ENCODE measurements at places on chromosomes 5 and 9.
A peak's percentile ranks its signal among the peaks of the same experiment; 100 is the strongest.

DNA sequence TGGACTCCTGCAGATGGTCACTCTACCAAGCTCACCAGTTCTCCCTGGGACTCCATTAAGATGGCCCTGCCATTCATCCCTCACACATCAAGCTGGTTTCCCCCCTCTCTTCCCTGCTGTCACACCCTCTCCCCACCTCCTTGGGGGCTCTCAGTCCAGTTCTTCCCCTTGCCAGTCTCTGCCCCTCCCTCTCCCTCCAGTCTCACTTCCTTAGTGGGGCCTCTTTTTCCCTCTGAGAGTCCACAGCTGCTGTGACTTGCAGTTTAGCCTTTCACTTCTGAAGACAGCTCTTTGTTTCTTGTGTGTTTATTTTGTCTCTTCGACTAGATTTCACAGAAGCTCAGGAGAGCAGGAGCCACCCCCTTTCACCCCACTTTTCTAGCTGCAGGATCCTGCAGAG, 10.5 kb downstream of the DOCK2 start:
- DNase-seq: peak; percentile 85

GRCh38 chr9:16075696-16076095, 522.9 kb downstream of the CCDC171 start:
- DNase-seq: no peak

DNA sequence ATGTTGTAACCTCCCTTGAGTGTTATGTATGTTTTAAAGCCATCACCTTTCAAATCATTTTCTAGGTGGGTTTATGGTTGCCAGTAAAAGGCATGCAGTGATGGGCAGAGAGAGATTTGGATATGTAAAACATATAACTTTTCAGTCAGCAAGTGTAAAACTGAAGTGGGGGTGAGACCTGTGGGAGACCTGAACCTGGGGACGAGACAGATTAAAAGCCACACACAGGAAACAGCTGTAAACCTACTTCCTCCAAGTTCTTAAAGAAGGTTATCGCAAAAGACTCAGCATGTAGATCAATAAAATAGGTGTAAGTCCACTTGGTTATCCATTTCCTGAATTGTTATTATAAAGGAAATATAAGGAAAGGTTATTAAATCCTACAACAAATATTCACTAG, 76.6 kb downstream of the YIPF5 start:
- DNase-seq: no peak

DNA sequence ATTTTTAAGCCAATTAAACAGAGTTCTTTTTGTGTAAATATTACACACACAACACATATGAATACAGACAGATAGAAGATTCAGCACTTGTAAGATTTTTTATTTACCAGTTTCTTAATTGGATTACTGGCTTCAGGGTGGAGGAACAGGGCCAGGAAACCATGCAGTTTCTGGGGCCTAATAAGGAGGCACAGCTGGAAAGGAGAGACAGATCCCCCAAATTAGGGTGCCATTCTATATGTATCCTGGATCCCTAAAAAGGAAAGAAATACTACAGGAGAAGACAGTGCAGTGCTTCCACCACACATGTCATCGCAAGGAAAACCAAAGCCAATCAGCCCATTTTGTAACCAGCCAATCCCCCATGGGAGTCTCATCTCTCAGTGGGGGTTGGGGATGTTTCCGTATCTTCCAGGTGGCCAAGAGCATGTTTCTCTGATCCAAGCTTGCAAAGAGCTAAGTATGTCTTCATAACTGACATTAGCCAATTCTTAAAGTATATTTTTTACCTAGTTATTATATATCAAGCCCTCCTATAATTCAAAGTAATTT, 15.8 kb upstream of the ABO start:
- no peak for DNase-seq

GRCh38 chr9:70407081-70407503, 7.4 kb downstream of the KLF9 start:
- no peak for DNase-seq

DNA sequence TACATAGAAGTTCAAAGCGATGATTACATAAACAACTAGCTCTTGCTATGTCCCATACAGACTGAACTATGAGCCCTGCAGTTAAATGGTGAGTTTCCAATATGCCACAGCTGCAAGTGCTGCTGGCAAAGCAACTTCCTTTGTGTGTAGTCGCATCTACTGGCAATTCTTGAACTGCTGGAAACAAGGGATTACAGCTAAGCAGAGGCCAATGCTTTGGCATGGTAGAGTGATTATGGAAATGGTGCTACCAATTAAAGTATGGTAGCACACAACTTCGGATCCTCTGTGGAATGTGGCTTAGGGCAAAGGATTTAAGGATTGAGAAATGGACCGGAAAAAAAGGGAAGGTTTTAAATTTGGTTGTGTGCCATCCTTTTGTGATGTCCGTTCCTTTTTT, 856.6 kb downstream of the MAT2B start:
- no peak for DNase-seq

DNA sequence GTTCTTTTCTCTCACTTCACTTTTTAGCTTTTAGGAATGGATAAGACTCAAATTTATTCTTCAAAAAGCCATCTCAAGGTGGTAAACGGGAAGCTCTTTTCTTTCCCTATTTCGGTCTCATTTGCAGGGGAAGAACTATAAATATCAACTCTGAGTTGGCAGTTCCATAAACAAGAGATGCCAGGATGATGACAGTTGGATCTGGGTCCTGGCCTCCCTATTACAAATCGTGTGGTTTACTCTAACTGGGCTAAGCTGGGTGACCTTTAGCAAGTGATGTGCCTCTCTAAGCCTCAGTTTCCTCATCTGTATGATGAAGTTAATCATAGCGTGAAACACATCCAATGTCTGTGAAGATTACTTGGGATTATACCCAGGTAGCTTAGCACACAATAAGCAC, 44.2 kb downstream of the TLE4 start:
- peak; percentile 69 for DNase-seq

- DNase-seq: no peak
These were observed 358.3 kb upstream of the IRX1 start for GRCh38 chr5:3237276-3237868.

DNA sequence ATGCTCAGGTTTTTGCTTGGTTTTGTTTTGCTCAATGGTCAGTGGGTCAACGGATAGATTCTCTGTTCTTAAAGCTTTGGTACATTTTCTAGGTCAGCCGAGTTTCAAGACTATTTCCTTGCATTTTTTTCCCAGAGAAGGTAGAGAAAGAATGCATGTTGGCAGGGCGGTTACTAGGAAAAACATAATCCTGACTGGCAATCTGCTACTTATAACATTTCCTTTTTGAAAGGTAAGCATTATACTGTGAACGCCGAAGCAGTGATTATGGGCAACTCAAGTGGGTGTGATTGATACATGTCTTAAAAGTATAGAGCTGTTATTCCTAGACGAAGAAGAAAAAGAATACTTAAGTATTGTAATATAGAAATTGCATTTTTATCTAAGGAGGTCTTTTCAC, 273.2 kb downstream of the MAST4 start:
- no peak for DNase-seq

- no peak for DNase-seq
These were observed 9.4 kb upstream of the CARD19 start for GRCh38 chr9:93086447-93087224.

DNA sequence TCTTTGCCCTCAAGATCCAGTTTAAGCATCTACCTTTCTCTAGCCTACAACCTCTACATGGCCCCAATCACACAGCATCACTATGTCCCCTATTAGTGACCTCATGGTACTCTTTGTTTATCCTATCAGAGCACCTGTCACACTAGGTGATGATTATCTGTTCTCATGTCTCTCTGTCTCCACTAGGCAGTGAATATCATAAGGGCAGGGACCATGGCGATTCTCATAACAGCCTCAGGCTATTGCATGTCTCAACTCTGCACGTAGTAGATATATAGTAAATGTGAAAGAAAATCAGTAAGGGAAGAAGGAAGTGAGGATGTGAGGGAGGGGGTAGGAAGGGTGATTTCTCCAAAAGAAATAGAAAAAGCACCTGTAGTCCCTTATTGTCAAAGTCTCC, 311.0 kb downstream of the NSG2 start:
- DNase-seq: peak; percentile 12

- DNase-seq: no peak
These were observed 72.9 kb downstream of the RFK start for GRCh38 chr9:76321195-76321828.

GRCh38 chr9:101114317-101114716, 85.8 kb downstream of the PLPPR1 start:
- DNase-seq: no peak

GRCh38 chr9:117681888-117682287, 22.3 kb upstream of the TLR4 start:
- peak; percentile 96 for DNase-seq

- no peak for DNase-seq
These were observed 139.0 kb upstream of the GAS1 start for GRCh38 chr9:87086221-87086818.

DNA sequence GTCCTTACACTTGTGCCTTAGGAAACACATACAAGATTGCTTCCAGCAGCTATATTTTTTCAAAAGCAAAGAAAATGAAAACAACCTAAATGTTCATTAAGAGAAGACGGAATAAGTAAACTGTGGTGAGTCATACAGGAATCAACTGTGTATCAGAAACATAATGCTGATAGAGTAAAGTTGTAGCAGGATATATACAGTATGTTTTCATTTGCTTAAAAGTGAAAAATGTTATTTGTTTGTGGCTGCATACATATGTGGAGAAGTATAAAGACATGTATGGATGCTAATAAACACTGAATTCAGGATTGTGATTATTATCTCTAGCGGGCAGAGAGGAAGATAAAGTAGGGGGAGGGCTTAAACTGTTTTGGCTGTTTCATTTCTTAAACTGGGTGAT, 8.3 kb downstream of the DCTN4 start:
- DNase-seq: no peak

GRCh38 chr5:908172-908571, 15.5 kb downstream of the TRIP13 start:
- no peak for DNase-seq

- peak; percentile 11 for DNase-seq
These were observed 8.7 kb upstream of the RANBP6 start for GRCh38 chr9:6024035-6024554.

GRCh38 chr5:37846786-37847310, 7.0 kb upstream of the GDNF start:
- no peak for DNase-seq

GRCh38 chr5:142808878-142809598, 38.9 kb downstream of the ARHGAP26 start:
- peak; percentile 41 for DNase-seq

DNA sequence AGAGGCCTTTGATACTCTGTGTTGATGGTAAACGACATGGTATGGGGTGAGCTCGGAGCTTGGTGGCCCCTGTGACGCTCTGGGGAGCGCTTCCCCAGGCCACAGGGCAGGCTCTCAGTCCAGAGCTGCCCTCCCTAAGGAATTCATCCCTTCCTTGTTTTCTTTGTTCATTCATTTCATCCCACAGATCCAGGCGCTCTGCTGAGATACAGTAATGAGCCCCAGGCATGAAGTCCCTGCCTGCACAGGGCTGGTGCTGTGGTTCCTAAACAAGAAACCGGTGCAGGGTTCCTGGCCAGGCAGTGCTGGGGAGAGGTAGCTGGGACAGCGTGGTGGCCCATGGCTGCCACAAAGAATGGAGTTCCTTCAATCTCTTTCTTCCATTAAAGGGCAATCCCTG, 14.4 kb downstream of the NEK6 start:
- DNase-seq: no peak

- DNase-seq: peak; percentile 16
These were observed 909 bp downstream of the AFF4 start for GRCh38 chr5:132962429-132963021.

- DNase-seq: no peak
These were observed 22.4 kb upstream of the PLPP1 start for GRCh38 chr5:55557123-55557522.

DNA sequence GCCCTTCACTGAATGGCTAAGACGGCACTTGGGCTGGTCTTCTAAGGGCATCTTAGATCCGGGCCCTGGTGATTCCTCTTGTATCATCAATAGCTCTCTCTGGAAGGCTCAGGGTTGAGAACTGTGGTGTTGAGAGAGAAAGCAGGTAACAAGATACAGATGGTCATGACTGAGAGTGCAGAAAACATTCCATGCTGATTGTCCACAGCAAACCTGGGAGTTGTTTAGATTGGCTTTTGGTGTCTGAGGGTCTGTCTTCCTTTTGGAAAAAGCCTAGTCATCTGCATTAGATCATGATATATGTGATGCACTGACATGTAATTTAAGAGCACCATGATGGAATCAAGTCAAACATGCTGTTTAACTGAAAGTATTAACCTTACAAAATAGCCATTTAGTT, 331.9 kb downstream of the ADAMTS6 start:
- DNase-seq: no peak

GRCh38 chr9:136996361-136997292, at the start of gene CLIC3:
TSS of gene CLIC3 (minus strand) at chr9:136996568. CDS start at chr9:136996543, 25 bp downstream.
- DNase-seq: peak; percentile 51

- no peak for DNase-seq
These were observed 675.7 kb upstream of the FTMT start for GRCh38 chr5:121175986-121176385.

DNA sequence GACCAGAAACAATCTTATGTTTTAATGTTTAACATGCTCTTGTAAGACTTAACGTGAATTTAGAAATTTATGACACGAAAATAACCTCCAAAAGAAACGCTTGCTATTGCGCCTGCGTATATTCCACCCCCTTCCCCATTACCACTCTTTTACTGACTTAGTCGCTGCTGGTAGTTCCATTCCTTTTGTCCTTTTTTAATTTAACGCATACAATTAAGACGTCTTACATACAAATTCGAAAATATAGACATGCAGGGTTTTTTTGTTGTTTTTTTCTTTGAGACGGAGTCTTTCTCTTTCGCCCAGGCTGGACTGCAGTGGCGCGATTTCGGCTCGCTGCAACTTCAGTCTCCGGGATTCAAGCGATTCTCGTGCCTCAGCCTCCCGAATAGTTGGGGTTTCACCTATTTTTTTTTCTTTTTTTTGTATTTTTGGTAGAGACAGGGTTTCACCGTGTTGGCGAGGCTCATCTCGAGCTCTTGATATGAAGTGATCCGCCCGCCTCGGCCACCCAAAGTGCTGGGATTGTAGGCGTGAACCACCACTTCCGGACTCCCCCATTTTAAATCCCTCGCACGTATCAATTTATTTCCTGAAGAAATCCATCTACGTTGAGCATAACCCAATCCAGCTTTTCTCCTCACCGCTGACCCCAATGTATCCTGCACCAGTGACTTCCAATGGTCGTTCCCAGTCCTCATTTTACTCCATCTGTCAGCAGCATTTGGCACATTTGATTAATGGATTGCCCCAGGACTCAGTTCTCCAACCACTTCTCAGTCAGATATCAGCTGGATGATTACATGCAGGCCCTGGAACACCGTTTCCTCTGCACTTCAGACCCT, 684 bp upstream of the MED7 start:
- peak; percentile 53 for DNase-seq

DNA sequence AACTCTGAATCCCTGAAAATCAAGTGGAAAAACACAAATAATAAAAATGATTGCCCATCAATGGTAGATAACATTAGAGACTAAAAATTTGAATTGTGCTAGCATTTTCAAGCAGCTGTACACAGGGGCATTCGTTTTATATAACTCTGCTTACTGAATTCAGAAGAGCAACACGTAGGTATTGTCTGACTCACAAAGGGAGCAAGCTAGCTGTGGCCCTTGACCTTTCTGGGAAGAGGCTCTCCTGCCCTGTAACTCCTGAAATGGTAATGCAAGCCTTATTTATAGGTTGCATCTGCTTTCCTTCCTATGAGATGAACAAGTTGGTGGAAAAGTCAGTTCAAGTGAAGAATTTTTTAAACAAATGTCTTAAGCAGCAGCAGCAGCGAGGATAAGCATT, 218.7 kb upstream of the EFNA5 start:
- no peak for DNase-seq

GRCh38 chr9:33818167-33818846, 1.3 kb downstream of the UBE2R2 start:
- DNase-seq: no peak

Measured in MV-4-11 (cell line).